ENCODE measurements at places on chromosomes 3 and 15. TPM values are rescaled to one million over a fixed set of nuclear protein-coding genes. Genes with fewer than 3 reads are reported as not detected.

C15orf62 gene
- under 0.01 TPM for total RNA-seq

CGNL1 gene
- under 0.01 TPM for total RNA-seq

GOLGA8R gene
- total RNA-seq = 1.1 TPM

PLSCR4 gene
- 2.8 TPM for total RNA-seq

IL5RA gene
- total RNA-seq = not detected

SENP7 gene
- total RNA-seq = 8.4 TPM

ESYT3 gene
- under 0.01 TPM for total RNA-seq

TERB2 gene
- total RNA-seq = not detected

TUSC7 gene
- total RNA-seq = not detected

DNA sequence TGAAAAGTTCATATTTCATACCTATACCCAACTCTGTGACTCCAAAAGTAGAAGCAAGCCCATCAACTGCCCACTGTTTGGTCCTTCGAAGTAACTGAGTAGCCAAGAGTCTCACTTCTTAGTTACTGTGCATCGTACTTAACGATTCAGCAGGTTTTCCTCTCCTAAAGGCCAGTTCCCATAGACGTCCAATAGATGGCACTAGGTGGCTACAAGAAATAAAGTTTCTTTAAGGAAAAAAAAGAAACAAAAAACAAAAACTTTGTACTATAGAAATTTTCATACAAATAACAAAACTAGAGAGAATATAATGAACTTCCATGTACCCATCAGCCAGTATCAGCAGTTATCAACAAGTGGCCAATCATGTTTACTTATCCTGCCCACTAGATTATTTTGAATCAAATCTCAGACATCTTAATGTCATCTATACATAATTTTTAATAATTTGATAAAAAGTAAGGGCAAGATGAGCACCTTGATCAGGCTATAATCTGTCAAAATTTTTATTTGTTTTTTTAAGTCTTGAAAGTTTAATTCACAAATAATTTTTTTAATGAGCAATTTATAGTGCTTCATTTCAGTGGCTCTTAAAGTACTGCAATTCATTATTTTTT lies 63.8 kb upstream of the ACP3 start:
- peak; percentile 76 for DNase-seq

- peak; percentile 47 for DNase-seq
Measured at GRCh38 chr3:5013021-5013906, 34.0 kb downstream of the BHLHE40 start.

DNA sequence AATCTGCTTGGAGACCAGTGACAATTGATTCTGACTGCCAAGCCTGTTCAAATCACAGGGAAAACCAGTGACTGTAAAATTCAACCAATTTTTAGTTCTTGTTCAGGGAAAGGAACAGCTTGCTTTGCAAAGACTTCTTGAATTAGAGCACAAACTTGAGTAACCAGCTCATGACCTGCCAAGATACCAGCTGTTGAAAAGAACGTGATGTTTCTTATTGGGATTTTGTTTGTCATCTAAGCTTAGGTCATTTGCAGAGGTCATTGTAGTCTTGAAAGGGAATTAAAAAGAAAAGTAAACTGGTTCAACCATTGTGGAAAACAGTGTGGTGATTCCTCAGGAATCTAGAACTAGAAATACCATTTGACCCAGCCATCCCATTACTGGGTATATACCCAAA lies 428.2 kb downstream of the GRM7 start:
- no peak for DNase-seq

DNA sequence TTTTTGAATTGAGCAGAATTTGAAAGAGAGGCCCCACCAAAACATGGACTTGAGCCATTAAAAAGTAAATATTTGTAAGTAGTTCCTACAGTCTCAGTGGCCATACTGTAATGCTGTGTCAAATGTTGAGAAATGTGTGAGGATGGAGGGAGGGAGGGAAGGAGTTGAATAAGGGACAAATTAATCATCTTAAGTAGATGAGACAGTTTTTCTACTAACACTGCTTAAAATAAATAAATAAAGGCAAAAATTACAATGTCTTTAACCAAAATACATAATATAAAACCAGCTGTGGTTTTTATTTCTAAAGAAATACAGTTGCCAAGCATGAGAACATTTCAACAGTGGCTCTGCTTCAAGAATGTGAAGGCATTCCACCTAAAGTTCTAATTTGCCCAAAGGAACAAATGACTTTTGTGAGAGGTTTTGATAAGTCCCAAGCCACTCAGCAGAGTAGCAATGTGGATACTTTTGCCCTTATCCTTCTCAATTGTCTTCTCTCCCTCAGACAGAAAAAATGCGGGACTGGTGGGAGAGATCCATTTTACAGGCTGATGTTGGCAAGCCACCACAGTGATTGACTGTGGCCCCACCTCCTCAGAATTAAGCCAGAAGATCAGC lies 427.0 kb upstream of the RARB start:
- DNase-seq = no peak

- no peak for DNase-seq
Measured at GRCh38 chr15:89054873-89055272, 33.4 kb upstream of the ABHD2 start.

DNA sequence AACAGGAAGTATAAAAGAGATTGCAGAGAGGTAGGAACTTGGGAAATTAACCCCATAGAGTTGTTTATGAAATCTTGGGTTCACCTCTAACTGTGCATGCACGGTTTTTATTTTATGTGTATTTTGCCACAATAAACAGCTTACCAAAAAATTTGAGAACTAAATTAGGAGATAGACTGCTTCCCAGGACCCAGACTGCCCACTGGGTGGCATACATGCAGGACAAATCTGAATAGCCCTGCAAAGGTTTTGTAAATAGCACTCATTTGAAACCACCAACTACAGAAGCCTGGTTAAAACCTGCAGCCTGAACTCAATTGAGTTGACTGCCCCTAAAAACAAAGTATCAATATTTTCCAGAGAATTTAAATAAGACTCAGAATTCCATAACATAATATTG lies 96.4 kb upstream of the SLCO2A1 start:
- no peak for DNase-seq

DNA sequence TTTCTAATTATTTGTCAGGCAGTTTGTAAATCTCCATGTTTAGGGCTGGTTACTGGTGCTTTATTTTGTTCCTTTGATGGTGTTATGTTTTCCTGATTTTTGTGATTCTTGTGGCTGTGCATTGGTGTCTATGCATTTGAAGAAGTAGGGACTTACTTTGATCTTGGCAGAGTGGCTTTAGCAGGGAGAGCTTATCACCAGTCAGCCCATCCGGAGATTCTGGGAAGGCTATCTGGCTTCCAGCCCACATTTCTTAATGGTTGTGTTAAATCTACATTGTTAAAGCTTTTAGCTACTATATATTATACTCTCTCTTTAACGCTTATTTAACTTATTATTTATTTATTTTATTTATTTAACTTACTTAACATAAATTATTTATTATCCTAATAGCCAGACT lies 35.1 kb downstream of the FBXL2 start:
- DNase-seq = peak; percentile 16

GRCh38 chr15:67406257-67406861 lies 114.6 kb upstream of the C15orf61 start:
- peak; percentile 12 for DNase-seq

- no peak for DNase-seq
Measured at GRCh38 chr15:45387380-45388007, 9.2 kb upstream of the GATM start.

DNA sequence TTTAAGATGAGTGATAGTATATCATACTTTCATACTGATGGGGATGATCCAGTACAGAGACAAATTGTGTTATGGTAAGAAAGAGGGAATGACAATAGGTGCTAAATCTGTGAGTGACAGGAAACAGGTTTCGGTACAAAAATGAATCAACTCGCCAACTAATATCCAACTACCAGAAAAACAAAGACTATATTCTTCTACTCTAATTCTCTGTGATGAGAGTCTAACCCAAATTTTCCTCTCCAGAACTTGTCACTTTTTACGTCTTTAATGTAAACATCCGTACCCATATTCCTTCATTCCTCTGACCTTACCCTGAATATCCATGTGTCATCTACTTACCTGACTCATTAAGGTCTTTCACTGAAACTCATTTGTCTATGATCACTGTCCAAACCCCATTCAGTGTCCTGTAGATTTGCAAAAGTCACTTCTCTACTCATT lies 39.6 kb downstream of the SCAPER start:
- DNase-seq = peak; percentile 0

GRCh38 chr3:25433868-25434267 lies 5.8 kb downstream of the RARB start:
- peak; percentile 36 for DNase-seq

- DNase-seq = no peak
Measured at GRCh38 chr3:3305084-3305483, 125.6 kb upstream of the CRBN start.

- DNase-seq = no peak
Measured at GRCh38 chr3:84980456-84980855, 21.7 kb downstream of the CADM2 start.

GRCh38 chr3:177197727-177198460 lies 612 bp upstream of the TBL1XR1 start:
- no peak for DNase-seq

DNA sequence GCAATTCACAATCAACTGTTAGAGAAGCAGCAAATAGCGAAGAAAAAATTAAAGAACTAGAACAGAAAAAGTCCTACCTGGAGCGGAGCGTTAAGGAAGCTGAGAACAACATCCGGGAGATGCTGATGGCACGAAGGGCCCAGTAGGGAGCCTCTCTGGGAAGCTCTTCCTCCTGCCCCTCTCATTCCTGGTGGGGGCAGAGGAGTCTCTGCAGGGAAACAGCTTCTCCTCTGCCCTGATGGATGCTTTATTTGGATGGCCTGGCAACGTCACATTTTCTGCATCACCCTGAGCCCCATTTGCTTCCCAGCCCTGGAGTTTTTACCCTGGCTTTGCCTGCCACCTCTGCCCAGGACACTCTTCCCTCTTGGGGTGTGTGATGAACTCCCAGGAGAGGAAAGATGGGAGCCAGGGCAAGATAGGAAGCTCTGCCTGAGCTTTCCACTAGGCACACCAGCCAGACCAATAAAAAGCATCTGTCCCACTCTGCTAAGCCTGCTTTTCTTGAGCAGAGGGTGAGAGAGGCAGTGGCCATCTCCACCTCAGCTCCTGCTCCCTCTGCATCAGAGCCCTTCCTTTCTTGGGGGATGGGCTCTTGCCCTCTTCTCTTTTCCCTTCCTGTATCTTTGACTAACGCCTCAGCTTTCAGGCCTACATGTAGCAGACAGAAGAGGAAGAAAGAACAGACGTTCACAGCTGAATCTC lies 39.4 kb downstream of the PPARG start:
- no peak for DNase-seq
